Esophagus squamous epithelium (tissue), 5 donors: ENCODE measurements at places on chromosomes 6 and 20.

DNA sequence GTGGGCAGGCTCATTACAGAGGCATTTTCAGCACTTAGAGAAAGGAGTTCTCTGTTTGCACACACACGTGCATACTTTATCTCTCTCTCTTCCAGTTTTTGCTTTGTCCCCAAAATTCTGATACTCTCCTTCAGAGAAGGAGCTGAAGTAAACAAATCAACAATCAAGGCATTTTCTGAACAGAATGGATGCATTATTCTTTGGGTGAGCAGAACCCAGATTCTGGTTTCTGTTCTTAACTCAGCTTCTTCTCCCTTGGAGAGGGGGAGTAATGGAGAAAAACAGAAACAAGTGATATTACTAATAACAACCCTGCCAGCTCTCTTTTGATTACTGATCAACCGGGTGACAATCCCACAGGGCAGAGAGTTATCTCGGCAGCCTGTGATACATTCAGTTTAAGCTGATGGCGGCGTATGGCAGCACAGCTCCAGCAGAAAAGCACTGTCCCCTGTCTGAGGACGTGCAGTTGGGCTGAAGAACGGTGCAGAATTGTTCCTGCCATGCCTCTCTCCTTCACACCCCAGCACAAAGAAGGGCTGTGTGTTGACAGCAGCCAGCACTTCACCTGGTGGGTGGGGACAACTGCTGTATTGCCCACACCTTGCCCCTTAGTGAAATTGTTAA lies 47.3 kb upstream of the SASH1 start:
- DNase-seq, result no peak

- DNase-seq, result no peak
Measured at GRCh38 chr6:8865451-8865850, 430.1 kb upstream of the SLC35B3 start.

DNA sequence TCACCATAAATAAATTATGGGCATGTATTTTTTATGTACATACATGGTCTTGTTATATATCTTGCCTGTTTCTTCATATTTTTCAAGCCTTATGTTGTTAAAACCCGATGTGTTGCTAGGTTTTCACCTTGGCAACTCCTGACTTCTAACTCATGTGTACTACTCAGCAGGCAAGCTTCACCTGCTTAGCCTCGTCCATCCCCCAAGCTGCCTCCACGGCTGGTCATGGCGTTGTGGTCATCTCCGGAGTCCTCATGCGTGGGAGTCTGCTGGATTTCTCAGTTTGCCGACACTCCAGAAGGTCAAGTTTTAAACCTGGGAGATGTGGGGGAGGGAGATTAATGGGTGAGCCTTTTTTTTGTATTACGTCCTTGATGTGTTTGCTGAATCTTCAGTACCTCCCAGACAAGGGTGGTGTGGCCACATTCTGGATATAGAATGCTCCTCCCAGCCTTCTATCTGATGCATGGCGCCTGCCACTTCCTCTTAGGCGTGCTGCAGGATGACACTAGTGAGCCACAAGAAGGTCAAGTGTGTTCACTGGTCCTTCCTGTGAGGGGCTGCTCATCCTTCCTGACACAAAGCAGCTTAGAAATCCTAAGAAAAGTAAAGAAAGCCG lies 26.6 kb upstream of the EDN3 start:
- no peak for DNase-seq

- DNase-seq, result no peak
Measured at GRCh38 chr20:555976-556385, 12.4 kb upstream of the CSNK2A1 start.

DNA sequence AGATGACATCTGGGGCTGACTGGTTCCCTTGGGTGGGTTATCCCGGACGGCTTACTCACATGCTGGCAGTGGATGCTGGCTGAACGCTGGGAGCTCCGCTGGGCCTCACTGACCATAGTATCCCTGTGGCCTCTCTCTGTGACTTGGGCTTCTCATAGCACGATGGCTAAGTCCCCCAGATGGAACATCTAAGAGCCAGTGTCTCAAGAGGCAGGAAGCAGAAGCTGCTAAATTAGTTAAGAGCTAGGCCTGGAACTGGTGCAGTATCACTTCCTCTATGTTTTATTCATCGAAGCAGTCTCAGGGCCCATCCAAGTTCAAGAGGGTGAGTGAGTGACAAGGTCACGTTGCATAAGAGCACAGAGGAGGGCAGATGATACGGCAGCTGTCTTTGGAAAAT lies 116.5 kb upstream of the LAMP5 start:
- no peak for DNase-seq

DNA sequence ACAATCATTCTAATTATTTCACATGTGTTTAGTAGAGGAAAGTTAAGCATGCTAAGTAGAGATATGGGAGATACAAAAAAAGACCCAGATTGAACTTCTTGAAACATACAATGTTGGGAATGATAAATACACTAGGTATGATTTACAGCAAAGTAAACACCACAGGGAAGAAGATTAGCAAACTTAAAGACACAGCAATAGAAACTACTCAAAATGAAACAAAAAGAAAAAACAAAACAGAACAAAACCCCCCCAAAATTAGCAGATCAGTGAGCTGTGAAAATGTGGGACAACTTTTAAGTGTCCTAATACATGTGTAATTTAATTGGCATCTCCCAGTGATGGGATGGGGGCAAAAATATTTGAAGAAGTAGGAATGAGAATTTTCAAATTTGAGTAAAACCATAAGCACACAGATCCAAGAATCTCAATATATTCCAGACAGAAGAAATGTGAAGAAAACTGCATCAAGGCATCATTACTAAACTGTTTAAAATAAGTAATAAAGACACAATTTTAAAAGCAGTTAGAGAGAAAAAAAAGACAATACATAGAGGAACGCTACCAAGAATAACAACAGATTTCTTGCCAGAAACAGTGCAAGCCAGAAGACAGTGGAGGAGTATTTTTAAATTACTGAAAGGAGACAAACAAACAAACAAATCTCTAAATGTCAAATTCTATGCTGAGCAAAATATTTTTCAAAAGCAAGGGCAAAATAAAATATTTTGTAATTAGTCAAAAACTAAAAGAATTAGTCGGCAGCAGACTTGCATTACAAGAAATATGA lies 473.7 kb downstream of the QKI start:
- no peak for DNase-seq

DNA sequence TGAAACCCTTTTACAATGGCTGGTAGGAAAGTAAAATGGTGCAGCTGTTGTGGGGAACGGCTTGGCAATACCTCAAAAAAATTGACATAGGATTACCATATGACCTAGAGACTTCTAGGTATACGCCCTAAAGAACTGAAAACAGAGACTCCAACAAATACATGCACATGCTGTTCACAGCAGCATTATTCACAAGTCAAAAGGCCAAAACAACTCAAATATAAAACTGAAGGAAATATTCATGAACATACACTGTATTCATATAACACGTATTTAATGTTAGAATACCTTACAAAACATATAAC lies 74.6 kb downstream of the FOXA2 start:
- no peak for DNase-seq

- DNase-seq, result no peak
Measured at GRCh38 chr20:64050261-64051032, 1.0 kb upstream of the SOX18 start.

- DNase-seq, result no peak
Measured at GRCh38 chr6:154462425-154462824, 48.1 kb downstream of the CNKSR3 start.

- DNase-seq, result no peak
Measured at GRCh38 chr6:126015863-126016262, 29.5 kb downstream of the TRMT11 start.

- DNase-seq, result no peak
Measured at GRCh38 chr6:155084431-155085123, 89.5 kb downstream of the TIAM2 start.

- DNase-seq, result no peak
Measured at GRCh38 chr20:49427751-49428518, 54.5 kb downstream of the KCNB1 start.

DNA sequence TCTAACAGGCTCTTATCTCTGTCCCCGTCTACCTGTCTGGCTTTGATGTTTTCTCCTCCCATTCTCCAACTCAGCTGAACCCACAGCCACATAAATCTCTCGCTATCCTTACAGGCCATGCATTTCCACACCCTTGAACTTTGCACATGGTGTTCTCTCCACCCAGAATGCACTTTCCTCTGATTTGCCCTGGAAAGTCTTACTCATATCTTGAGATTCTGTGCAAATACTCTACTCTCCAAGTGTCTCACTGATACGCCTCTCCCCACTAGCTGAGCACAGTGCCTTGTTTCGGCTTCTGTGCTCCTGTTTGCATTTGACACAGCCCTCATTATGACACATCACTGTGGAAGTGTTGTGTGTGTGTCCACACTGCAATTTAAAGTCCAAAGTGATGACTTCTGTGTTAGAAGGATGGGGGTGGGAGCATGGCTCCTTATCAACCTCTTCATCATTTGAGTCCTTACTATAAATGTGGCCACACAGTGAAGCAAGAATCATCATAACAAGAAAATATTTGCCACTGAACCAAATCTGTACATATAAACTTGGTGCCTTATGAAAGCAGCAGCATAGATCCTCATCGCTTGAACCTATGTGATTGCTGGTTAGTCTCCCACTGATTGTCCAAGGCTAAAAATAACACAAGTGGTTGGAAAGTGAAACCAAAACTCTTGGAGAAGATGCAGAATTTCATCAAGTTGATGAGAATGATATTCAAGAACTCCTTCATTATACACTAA lies 5.5 kb upstream of the PRELID3B start:
- DNase-seq, result no peak

DNA sequence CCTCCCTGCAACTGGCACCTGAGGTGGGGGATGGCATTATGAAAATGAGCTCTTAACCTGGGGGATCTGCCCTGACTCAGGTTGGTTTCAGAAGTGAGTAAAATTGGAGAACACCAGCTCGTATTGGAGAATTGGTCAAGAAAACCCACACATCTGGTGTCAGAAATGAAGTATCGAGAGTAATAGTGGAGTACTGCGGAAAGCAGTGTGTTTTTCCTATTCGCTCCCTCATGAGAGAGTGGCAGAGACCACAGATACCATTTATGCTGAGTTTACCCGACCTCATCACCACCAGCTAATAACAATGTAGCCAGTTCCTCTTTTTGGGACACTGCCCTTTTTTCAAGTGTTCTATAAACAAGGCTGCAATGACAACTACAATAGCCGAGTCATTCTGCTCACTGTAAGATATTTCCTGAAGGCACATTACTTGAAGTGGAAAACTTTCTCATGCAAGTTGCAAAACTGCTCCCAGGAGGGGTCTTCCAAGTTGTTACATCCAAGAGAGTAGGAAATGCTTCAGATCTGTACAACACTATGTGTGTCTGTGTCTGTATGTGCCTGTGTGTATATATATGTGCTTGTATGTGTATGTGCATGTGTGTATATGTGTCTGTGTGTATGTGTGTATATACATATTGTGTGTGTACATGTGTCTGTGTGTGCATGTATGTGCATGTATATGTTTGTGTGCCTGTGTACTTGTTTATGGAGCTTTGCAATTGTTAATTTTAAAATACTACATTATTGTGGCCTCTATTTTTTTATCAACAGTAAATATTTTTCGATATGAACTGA lies 106.0 kb upstream of the CST7 start:
- no peak for DNase-seq

GRCh38 chr6:150887978-150888563 lies 22.6 kb downstream of the MTHFD1L start:
- no peak for DNase-seq

DNA sequence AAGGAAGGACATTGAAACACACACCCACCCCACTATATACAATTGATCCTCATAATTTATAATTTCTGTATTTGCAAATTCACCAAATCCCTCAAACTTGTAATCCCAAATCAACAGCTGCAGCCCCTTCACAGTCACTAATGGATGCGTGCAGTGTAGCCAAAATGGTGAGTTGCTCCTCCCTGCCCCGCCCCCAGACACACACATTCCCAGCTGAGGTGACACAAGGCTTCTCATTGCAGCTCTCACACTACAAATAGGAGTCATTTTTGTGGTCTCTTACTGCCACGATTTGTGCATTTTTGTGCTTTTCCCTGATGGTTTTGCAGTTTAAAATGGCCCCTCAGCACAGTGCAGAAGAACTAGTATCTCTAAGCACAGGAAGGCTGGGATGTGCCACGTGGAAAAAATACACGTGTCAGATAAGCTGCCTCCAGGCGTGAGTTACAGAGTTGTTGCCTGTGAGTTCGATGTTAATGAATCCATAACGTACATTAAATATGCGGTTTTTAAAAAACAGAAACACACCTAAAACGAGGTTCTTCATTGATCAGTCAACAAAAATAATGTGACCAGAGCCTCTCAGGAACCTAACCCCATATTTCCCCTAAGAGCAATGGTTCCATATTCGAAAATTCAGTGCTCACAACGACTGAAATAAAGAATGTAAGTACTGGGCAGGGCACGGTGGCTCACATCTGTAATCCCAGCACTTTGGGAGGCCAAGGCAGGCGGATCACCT lies 8.2 kb downstream of the ATP9A start:
- DNase-seq, result no peak

DNA sequence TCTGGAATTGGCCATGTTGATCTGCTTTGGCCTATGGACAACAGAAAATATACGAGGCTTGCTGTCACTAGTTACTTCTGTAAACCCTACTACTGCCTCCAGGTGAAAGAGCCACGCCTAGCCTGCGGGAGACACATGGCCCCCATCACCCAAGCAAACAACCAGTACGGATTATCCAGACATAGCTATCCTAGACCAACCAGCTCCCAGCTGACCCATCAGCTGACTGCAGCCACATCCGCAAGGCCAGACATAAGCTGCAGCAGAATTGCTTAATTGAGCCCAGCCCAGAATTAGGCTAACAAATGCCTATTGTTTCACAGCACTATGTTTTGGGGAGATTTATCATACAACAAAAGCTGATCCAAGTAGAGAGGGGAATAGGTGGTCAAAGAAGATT lies 13.5 kb downstream of the REV3L start:
- no peak for DNase-seq

- DNase-seq, result no peak
Measured at GRCh38 chr6:115796829-115797228, 263.9 kb downstream of the FRK start.

GRCh38 chr6:33933101-33933500 lies 129.3 kb upstream of the MLN start:
- DNase-seq, result no peak

GRCh38 chr6:98839781-98840361 lies 5.5 kb downstream of the POU3F2 start:
- DNase-seq, result no peak

GRCh38 chr20:42161228-42161829 lies 543.2 kb upstream of the CHD6 start:
- DNase-seq, result no peak

DNA sequence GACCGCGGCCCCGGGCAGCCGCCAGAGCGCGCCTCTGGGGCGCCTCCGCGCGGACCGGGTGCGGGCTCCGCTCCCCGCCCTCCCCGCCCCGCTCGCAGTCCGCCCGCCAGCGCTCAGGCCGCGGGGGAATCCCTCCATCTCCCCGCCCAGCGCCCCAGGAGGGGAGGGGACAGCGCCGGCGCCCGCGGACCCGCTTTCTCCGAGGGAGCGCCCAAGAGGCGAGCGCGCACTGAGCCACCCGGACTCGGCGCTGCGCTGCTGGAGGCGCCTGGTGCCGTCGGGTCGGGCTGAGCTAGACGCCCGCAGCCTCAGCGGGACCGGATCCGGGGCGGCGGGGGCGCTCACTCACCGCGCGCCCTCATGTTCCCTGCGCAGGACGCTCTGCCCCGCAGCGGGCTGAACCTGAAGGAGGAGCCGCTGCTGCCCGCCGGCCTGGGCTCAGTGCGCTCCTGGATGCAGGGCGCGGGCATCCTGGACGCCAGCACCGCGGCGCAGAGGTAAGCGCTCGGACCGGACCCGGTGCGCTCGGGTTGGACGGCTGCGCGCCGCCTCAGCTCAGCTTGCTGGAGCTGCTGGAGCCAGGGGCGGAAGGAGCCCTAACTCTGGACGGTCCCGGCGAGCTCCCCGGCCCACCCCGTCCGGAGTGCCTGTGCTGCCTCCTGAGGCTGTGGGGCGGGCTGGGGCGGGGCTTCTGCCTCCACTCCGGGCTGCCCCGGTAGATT lies 867 bp downstream of the EBF4 start:
- no peak for DNase-seq
